ENCODE measurements at places on chromosomes 1 and 21. TPM values are rescaled to one million over a fixed set of nuclear protein-coding genes. Genes with fewer than 3 reads are reported as not detected.

HSF2BP gene
- 0.90 TPM for total RNA-seq

DNA sequence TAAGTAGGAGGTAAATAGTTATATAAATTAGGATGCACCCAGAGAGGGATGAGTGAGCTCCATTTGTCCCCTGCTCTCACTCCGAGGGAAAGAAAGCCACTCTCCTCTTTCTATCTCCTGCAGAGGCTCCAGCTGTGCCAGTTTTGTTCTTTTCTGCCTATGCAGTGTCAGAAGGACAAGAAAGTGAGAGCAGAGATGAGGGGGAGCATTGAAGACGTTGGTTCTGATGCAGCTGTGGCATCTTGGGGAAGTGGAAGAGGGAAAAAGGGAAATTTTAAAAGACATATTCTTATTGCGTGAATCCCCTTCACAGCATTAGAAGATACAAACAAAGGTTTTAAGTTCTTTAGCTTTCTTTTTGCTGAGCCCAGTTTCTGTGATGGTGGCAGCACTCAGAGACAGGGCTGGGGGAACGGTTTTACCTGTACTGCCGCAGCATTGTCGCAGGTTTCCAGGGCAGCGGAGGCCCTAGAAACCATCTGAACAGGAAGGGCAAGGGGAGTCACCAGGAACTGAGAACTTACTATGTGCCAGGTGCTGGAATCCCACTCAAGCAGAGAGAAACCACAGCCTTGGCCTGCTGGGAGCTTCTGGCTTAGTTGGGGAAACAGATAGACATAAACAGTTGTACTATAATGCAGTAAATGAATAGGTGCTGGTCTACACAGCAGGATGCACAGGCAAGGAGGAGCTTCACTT is 44.9 kb upstream of the USP24 start:
- no peak for DNase-seq

DNA sequence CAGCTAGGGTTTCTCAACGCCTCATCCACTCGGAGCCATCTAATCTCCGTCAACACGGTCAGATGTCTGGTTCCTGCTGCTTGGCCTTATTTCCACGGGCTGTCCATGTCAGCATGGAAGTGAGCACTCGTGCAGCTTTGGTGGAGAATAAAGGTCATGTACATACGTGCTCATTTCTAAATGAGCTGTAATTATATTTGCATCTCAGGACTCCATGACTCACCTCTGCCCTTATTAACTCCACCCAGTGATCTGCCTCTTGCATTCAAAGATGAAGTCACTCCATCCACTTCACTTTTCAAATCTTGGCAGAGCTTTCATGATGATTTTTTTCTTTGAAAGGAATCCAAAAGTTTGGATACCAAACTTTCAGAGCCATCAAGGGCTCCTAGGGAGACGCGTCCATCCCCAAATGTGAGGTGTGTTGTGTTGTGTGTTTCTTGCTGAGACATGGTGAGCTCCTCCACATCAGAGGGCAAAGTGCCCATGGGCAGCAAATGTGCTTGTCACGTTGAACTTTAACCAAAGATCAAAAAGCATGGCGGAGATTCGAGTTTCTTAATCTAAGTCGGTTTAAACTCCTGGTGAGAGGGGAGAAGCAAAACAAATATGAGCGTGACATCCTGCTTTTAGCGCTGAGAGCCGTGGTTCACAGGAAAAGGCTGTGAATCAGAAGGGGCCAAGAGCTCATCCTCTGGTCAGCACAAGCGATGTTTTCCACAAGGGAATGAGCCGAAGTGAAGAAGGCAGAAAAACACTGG is 68.6 kb upstream of the ERRFI1 start:
- DNase-seq = peak; percentile 90

CACNA1S gene
- total RNA-seq = not detected

GCLM gene
- total RNA-seq = 20.1 TPM

BCAR3 gene
- total RNA-seq = 46.4 TPM

DNA sequence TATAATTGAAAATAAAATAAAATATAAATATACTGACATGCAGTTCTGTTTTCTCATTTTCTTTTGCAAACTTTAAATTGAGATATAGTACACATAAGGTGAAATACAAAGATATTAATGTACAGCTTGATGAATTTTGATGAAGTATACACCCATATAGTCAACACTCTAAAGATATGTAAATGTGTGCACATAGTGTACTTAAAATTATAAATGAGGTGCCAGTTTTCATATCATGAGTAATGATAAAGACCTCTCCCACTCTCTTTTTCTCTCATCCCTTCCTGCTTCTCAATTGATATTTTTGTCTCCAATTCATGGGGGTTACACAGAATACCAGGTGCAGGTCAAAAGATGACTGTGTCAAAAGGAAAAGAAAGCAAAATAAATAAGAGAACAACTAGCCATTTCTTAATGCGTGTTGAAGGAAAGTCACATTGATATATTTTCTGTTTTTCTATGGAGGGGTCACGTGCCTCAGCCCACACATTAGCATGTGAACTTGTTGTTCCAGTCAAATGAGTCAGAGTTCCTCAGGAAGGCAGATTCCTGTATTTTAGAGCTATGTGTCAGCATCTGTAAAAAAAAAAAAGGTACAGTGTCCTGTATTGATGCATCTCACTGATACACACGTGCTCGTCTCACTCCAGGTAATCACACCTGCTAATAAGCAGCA is 64.3 kb upstream of the HOOK1 start:
- DNase-seq = peak; percentile 94

PRAMEF6 gene
- not detected for total RNA-seq

DNA sequence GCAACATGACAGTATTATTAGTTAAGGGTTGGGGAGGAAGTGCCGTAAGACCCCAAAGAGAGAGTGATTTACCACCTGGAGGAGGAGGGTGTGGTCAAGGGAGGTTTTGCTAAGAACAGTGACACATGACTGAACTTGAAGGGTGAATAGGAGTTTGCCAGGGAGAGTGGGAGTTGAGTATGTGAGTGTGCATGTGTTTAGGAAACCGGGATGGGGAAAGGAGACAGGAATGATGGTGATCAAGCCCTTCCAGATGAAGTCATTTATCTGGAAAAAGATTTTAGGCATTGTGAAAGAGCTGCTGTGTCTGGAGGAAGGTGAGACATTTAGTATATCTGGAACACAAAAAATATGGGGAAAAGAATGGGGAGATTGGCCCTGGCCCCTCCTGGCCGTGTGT is 28.1 kb upstream of the IL10 start:
- DNase-seq = no peak

DIRAS3 gene
- 8.6 TPM for total RNA-seq

DNA sequence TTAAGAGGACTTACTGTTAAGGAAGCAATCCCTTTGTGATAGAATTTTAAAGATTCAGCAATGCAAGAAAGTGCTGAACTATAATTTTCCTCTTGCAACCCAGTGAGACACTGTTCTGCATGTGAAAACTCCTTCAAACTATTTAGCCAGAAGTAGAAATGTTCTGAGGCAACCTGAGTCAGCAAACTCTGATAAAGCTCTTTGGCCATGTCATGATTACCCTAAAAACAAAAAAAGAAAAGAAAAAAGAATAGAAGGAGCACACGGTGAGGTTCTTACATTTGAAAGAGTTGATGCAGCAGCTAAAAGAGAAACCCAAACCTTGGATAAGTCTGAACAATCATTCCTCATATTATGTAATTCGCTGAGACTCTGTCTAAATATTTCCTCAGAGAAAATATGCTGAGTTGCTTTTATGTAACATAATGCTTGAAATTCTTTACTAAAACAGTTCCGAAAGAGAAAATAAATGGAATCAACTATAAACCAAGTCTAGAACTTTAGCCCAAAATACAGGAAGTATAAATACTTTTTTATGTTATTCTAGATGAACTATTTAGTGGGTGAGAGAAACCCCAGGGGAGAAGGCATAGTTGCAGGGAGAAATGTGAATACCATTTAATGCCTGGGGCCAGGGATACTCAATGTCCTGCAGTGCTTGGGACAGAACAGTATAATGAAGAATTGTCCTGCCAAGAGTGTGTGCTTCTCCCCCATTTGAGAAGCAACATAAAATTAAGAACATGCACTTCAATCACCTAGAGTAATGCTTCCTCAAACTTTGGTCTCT is 60.0 kb downstream of the INTS7 start:
- DNase-seq = peak; percentile 15

PTPN14 gene
- 42.8 TPM for total RNA-seq

DNA sequence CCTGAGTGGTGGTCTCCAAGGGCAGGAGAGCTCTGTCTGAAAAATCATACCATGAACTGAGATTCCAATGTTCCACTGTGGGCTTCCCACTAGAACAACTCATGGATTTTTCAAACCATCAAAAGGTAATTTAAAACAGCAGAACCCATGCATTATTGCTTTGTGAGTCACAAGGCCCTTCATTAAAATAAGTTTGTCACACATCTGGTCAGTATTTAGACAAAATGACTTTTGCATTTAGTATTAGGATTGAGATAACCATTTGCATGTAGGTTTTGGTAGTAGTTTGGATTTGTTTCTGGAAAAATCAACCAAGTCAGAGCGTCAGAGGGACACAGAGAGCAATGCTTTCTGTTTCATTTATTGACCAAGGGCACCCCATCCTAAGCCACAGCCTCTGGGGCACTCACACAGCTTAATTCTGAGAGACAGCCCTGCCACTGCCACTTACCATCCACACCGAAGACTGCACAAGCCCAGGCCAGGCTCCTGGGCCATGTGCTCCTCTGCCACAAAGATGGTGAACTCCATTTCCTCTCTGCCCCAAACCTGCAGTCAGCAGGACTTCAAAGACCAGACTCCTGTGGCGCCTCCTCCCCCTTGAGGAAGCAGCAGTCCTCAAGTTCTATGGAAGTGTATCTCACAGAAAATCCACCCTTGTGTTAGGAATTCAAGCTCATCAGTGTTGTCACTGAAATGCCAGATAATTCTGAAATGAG is 132.6 kb upstream of the DUSP10 start:
- peak; percentile 64 for DNase-seq

DNA sequence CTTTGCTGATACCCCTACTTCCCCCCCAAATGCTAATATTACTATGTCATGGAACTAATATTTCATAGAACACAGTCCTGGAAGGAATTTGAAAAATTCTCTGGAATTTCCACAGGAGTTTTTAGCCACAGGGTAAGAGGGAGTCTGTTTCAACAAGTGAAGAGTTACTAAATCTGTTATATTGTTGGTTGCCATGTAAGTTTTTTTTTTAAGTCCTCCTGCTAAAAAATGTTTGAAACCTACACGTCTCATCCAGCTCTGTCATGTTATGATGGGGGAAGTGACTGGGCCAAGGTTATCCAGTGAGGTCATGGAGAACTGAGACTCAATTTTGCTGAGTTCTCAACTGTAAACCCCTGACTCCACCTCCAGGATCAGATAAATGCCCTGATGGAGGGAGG is 60.8 kb upstream of the USP24 start:
- peak; percentile 28 for DNase-seq

DNA sequence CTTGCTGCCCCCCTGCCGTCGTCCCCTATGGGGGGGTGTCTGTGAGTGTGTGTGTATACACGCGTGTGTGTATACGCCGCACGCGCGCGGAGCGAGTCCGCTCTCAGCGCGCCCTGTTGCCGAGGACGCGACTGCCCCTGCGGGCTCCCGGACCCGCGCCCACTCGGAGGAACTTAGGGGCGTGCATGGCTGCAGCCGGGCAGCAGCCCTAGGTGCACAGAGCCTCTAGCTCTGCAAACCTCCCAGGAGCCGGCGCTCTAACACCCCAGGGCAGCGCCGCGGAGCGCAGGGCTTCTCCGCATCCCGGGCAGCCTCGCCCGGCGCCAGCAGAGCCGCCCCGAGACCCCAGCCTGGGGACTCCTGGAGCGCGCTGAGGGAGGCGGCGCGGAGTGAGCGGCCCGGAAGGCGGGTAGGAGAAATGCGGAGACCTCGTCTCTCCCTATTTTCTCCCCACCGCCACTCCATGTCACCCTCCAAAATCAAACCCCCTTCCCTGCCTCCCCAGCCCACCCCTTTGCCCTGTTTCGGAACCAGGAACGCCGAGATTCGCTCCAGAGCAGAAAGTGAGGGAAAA is 574 bp downstream of the ITPKB start:
- peak; percentile 30 for DNase-seq

DNA sequence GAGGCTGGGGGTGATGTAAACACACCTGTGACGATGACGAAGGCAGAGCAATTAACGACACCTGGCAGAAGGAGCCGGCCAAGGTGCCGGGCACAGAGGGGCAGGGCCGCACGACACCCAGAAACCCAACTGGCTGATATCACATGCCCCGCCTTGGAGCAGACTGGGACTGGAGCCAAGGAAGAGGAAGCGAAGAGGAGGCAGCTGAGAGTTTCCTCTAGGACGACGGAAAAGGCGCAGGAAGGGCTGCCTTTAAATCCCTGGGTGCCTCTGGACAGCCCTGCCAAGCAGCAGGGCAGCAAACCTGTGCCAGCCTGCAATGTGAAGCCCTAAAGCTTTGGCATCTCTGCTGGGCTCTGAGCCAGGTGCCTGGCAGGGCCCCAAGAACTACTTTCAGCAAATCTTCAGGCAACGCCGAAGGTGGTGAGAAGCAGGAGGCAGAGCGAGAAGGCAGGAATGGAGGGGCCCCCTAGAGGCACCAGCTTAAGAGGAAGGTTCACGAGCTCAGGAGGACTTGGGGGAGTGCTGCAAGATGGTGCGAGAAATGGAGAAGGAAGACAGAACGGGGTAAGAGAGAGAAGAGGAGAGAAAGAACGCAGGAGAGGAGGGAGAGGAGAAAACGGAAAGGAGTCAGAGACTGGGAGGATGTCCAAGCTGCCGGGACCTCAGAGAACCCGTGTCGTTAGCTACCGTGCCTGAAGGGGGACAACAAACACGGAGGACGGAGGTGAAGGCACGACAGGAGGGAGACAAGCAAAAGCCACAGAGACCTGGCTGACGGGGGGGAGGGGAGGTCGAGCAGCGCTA is 25.3 kb upstream of the PEF1 start:
- peak; percentile 20 for DNase-seq

DNA sequence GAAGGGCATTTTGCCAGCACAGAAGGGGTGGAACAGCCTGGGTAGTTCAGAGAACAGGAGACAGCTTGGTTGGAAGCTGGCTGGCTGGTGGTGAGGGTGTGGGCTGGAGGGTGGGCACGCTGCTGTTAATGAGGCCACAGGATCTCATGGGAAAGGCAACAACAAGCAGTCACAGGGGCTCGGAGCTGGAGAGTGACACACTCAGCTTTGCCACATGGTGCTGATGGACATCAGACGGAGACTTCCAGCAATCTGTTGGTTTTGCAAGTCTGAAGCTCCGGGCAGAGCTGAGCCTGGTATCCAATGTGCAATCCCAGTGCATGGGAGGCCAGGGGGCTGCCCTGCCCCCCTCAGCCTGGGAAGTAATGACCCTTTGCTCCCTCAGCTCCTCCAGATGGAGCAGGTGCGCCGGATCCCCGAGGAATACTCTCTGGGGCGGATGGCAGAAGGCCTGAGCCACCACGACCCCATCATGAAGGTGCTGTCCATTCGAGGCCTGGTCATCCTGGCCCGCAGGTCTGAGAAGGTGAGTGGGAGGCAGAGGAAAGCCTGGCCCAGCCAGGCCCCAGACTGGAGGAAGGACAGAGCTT is 15.6 kb upstream of the TTC4 start:
- no peak for DNase-seq

CSF3R gene
- not detected for total RNA-seq

DNA sequence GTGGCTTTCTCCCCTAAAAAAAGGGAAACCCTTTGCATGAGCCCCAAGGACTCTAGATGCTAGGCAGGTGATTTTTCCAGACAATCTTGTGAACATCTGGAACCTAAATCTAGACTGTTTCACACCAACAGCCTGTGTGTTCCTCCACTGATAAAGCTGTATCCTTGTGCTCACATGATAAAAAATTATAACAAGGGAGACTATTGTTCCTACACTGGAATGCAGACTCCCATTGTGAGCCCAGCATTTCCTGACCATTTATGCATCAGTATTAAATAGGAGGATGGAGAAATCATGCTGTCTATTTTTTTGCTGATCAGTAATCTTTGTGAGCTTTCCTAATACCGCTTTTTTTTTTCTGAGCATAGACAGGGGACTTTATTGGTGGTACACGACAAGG is 52.5 kb downstream of the ZNF697 start:
- no peak for DNase-seq

OR2T11 gene
- total RNA-seq = not detected

Measured in IMR-90 (cell line).